ENCODE measurements at places on chromosomes 2 and 18. TPM values are rescaled to one million over a fixed set of nuclear protein-coding genes. Genes with fewer than 3 reads are reported as not detected.
A peak's percentile ranks its signal among the peaks of the same experiment; 100 is the strongest.

- H3K4me3 ChIP-seq, result no peak overlapping the region
- no peak for DNase-seq
- H3K36me3 ChIP-seq, result peaks cover 10% of the 10 kb centered on the region
- peaks cover 5% of the 10 kb centered on the region for H3K4me1 ChIP-seq
Measured at GRCh38 chr2:100365434-100365833, 43.1 kb upstream of the LONRF2 start.

- peaks cover 8% of the 10 kb centered on the region for H3K4me1 ChIP-seq
- no peaks in the 10 kb centered on the region for H3K36me3 ChIP-seq
- no peak overlapping the region for H3K27ac ChIP-seq
- H3K27me3 ChIP-seq, result no peaks in the 10 kb centered on the region
- DNase-seq, result no peak
- H3K4me3 ChIP-seq, result no peak overlapping the region
Measured at GRCh38 chr2:151619337-151619989, 114.8 kb downstream of the NEB start.

- no peak for DNase-seq
- no peaks in the 10 kb centered on the region for H3K27me3 ChIP-seq
- H3K27ac ChIP-seq, result no peak overlapping the region
- no peaks in the 10 kb centered on the region for H3K4me1 ChIP-seq
- no peaks in the 10 kb centered on the region for H3K36me3 ChIP-seq
Measured at GRCh38 chr18:33653231-33653630, 75.2 kb downstream of the ASXL3 start.

FAP gene
- not detected for total RNA-seq

SEMA4F gene
- total RNA-seq, result 11.0 TPM

DNA sequence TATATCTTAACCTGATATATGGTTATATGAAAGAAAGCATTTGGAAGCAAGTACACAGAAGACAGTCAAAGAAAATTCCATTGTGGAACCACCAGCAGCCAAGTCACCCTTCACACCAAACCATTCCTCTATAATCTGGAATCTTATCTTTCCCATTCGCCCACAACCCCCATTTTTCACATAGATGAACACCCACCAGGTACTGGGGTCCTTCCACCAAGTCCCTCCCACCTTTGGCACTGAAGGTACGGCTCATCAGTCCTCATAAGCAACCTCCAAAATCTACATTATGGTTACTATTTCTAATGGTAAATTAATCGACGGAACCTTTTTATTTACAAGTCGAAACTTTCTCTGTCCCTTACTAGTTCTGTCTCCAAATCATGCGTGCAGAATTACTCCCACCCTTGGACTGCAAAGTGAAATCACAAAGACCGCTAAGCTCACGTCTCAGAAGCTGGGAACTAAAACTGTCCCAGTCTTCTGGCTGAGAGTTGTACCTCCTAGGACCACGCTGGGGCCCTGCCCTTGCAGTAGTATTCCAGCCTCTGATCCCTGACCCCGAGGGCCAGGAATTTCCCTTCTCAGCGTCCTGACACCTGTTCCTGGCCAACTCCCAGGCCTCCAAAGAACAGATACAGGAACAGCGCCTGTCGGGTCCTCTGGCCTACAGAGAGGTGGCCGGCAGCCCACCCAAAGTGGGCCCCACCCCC lies 702 bp downstream of the OLA1 start:
- peaks cover 43% of the 10 kb centered on the region for H3K4me1 ChIP-seq
- no peak for DNase-seq
- H3K36me3 ChIP-seq, result peaks cover 12% of the 10 kb centered on the region
- no peaks in the 10 kb centered on the region for H3K27me3 ChIP-seq
- H3K4me3 ChIP-seq, result peak overlapping the region; percentile 91

DNA sequence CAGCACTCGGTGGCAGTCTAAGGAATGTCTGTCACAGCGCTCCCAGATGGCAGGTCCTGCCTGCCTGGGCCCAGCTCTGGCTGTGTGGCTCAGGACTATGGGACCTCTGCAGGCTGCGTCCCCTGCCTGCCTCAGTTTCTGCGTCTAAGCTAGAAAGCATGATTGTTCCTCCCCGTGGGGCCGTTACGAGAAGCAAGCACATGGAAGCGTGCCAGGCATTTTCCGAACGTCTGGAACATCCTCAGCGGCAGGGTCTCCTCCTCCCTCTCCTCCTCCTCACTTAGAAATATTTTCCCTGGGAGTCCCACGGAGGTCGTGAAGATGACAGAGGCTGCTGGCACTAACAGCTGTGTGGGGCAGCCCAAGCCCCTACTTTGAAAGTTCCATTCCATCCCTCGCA lies 43.3 kb downstream of the LRRFIP1 start:
- H3K27me3 ChIP-seq, result no peaks in the 10 kb centered on the region
- no peak for DNase-seq
- H3K36me3 ChIP-seq, result peaks cover 6% of the 10 kb centered on the region
- H3K4me3 ChIP-seq, result no peak overlapping the region

DNA sequence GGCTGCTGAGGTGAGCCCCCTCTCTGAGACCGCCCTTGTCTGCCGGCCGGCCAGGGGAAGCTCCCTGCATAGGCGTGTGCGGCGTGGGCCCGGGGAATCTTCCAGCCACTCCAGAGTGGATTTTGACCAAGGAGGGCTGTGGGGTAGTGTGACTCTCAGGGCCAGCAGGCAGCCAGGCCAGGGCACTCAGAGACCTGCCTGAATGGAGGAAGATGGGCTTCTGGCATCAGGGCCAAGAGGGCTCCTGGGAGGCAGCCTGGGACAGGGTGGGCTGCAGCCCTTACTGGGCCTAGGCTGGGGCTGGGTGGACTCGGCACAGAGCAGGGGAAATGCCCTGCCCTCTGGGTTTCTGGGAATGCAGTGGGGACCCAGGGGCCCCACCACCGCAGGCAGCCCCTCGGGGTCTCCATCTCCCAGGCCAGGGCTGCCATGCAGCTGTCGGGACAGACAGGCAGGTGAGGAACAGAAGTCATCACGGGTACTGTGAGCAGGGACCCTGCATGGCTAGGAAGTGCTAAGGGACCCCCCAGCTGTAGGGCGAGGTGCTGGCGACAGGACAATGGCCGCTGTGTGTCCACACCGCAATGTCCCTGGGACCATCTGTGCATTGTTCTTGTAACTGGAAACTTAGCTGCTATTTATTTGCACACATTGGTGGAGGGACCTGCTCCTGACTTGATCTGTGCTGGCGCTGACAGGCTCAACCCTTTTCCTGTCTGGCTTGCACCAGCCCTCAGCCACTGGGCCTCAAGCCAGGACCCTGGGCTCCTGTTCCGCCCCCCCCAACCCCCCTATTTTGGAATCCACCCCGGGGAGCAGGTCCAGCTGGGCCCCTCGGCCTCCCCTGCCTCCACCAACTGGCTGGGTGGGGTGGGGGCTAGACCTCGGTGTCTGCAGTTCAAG lies 4.1 kb downstream of the PDCD1 start:
- no peaks in the 10 kb centered on the region for H3K4me1 ChIP-seq
- H3K27ac ChIP-seq, result no peak overlapping the region
- DNase-seq, result no peak
- no peak overlapping the region for H3K4me3 ChIP-seq

DNA sequence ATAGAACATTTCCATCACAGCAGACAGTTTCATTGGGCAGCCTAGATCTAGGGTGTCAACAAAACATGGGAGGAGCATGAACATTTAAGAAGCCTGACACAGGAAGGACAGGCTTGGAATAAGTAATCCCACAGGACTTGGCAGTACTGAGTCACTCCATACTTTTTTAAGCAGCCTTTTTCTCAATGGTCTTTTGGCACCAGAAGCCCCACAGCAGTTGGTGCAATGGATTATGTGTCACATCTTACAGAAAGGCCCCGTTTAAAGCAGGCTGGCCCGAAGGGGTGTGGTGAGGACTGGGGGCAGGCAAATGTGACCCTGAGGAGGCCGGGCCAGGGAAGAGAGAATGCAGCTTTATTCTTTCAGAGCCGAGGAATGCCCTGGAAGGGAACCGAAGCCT lies 26.6 kb downstream of the SPTBN1 start:
- H3K27ac ChIP-seq, result peak overlapping the region; percentile 73
- peak; percentile 32 for DNase-seq
- peak overlapping the region; percentile 68 for H3K4me3 ChIP-seq
- H3K27me3 ChIP-seq, result no peaks in the 10 kb centered on the region
- H3K36me3 ChIP-seq, result peaks cover 13% of the 10 kb centered on the region

GRCh38 chr2:200467806-200468681 lies 41.8 kb downstream of the KCTD18 start:
- H3K4me1 ChIP-seq, result peaks cover 34% of the 10 kb centered on the region
- H3K36me3 ChIP-seq, result peaks cover 4% of the 10 kb centered on the region
- no peak for DNase-seq
- H3K4me3 ChIP-seq, result no peak overlapping the region
- H3K27me3 ChIP-seq, result no peaks in the 10 kb centered on the region

DNA sequence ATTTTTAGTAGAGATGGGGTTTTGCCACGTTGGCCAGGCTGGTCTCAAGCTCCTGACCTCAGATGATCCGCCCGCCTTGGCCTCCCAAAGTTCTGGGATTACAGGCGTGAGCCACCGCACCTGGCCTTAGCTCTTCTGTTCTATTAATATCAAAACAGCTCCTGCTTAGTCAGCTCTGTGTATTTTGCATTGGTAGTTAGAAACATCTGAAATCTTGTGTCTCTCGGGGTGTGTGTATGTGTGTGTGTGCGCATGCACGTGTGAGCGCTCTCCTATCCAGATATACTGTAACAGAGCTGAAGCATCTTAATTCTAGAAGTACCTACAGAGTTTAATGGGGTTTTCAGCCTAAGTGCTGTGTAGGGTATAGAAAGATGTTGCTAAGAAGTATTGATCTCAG lies 33.7 kb downstream of the SETBP1 start:
- H3K4me3 ChIP-seq, result no peak overlapping the region
- peaks cover 21% of the 10 kb centered on the region for H3K36me3 ChIP-seq

DNA sequence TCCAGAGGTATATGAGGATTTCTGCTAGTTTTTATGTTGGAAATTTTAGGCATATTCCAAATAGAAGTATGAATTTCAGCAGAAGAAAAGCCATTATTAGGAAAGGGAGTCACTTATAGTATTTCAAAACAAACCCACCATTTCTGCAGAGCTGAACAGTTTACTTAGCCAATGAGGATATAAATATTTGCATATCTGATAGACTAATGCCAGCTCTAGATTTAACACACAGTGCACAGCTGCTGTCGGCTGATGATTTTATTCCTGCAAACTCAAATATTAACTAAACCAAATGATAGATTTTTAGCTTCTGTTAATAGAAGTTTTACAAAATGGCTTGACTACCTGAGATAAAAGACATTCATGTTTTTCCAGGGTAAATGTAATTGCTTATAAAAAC lies 375.8 kb upstream of the FANCL start:
- no peaks in the 10 kb centered on the region for H3K27me3 ChIP-seq
- H3K4me3 ChIP-seq, result no peak overlapping the region
- H3K4me1 ChIP-seq, result no peaks in the 10 kb centered on the region
- DNase-seq, result no peak
- H3K36me3 ChIP-seq, result no peaks in the 10 kb centered on the region

- H3K36me3 ChIP-seq, result peaks cover 3% of the 10 kb centered on the region
- DNase-seq, result no peak
Measured at GRCh38 chr18:24114924-24115549, 23.8 kb upstream of the CABYR start.

TIGD1 gene
- 12.8 TPM for total RNA-seq

DNA sequence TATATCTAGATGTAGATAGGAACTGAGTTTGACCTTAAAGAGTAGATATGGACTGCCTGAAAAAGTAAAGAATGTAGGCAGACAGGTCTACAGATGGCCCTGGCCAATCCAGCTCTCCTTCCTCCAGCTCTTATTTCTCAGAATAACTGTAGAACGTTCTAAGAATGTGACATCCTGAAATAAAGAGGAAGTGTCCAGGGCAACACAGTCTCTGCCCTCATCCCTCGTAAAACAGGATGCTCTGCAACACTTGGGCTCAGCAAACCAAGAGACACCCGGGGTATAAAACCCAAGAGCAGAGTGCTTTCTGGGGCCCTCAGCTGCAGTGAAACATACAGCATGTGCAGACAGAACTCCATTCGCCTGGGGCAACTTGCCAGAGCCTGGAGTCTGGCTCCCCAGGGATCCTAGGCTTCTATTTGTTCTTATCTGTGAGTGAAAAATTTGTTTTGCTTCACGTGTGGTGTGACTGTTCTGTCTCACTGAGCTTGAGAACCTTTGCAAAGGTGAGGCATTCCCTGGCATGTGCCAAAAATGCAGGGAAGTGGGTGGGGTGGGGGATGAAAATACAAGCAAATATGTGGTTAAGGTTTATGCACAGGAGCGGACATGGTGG lies 401.0 kb downstream of the SETBP1 start:
- H3K36me3 ChIP-seq, result peaks cover 4% of the 10 kb centered on the region
- peaks cover 10% of the 10 kb centered on the region for H3K4me1 ChIP-seq
- no peak overlapping the region for H3K4me3 ChIP-seq
- H3K27ac ChIP-seq, result no peak overlapping the region

ALKAL2 gene
- total RNA-seq, result 0.63 TPM

RANBP2 gene
- total RNA-seq, result 73.9 TPM

GRCh38 chr2:32058130-32058529 lies 5.2 kb upstream of the SPAST start:
- no peaks in the 10 kb centered on the region for H3K27me3 ChIP-seq
- DNase-seq, result no peak
- no peaks in the 10 kb centered on the region for H3K36me3 ChIP-seq
- peak overlapping the region; percentile 21 for H3K4me3 ChIP-seq
- peaks cover 11% of the 10 kb centered on the region for H3K4me1 ChIP-seq

DNA sequence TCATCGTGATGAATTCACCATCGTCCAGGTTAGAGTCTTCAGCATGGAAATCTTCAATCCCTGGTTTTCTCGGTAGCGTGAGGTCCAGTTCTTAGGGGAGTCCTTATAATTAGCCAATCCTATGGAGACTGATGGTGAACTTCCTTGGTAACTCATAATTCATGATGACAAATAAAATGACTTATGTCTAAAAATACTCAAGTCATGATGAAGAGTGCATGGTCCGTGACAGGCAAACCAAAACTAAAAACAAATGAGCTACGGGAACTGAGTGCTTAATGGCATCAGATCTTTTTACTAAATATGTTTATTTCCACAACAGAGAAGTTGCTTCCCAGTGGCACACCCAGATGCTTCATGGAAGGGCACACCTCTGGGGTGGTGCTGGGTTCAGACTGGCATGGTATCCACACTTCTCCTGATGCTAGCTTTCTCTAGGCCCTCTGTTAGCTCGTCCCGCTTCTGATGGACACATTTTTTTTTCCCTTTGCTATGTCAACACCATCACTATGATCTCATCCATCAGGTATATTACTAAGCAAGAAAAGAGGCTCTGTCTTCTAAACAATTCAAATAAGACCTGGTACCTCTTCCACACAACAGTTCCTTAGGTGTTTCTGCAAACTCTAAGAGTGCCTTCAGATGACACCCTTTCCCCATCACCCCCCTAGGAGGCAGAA lies 92.8 kb upstream of the NEDD4L start:
- H3K4me1 ChIP-seq, result no peaks in the 10 kb centered on the region
- H3K36me3 ChIP-seq, result no peaks in the 10 kb centered on the region
- H3K27me3 ChIP-seq, result peaks cover 6% of the 10 kb centered on the region
- no peak for DNase-seq

DNA sequence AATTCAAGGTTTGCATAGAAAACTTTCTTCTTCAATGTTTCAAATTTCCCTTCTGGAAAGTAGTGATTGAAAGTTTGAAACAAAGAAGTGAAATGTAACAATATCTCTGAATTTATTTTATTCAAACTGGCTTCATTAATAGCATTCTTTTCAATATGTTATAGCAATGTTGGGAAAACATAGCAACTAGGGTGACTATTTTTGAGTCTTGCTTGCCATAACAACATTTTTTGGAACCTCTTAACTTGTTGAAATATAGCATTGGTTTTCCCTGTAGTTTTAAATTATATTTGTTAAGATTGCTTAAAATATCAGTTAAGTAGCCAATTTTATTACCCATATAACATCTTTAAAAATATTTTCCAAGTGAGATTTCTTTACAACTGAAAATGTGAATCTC lies 141.7 kb upstream of the OSR1 start:
- no peaks in the 10 kb centered on the region for H3K4me1 ChIP-seq
- peaks cover 3% of the 10 kb centered on the region for H3K27me3 ChIP-seq
- no peaks in the 10 kb centered on the region for H3K36me3 ChIP-seq
